ENCODE measurements at places on chromosomes 3 and 15.

- no peak for DNase-seq
These were observed 49.2 kb upstream of the PRR20G start for GRCh38 chr3:127337001-127337400.

GRCh38 chr3:53174346-53175250 lies 13.6 kb downstream of the PRKCD start:
- no peak for DNase-seq

- no peak for DNase-seq
These were observed 8.4 kb downstream of the FRMD5 start for GRCh38 chr15:44186705-44187104.

DNA sequence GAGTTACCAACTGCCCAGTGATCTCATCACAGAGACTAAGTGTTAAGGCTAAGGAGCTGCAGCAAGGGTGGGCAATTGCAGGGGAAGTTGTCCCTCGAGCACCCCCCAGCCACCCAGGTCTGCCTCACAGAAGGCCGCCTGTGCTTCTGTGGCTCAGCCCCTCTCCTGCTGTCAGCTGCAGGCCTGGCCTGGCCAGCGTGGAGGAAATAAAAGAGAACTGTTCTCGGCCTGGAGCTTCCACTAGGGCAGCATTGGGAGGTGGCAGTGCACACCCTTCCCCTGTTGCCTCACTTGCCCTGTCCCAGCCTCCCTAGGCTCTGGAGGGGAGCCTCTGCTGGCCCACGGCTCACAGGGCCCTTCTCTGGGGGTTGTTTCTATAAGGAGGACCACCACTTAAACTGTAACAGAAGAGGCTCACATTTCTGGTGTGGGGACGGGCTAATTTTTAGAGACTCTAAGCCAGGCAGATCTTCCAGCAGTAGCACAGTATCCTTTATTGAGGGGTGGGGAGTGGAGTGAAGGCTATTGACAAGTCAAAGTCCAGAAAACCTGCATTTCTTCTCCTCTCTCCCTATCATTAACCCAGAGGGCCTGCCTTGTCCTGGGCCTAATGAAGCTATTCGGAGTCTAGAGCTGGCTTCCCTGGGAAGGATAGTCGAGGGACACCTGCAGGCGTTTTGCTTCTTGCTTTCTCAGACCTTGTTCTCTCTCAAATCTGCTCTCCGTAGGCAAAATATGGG lies 75.6 kb upstream of the ADPGK start:
- no peak for DNase-seq

DNA sequence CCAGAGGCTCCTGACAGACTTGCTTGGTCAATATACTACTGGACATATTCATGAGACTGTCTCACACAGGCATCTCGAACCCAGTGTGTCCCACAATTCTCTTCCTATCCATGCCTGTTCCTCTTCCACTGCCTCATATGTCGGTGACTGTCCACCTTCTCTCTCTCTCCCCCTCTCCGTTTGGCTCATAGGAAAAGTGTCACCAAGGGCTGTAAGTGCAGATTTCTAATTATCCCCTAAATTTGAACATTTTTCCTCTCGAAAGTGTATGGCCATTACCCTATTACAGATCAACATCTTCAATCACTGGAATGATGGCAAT lies 22.5 kb upstream of the MUC20 start:
- no peak for DNase-seq

GRCh38 chr15:94086341-94086740 lies 145.0 kb upstream of the MCTP2 start:
- no peak for DNase-seq

GRCh38 chr15:32829436-32829835 lies 111.6 kb downstream of the GREM1 start:
- no peak for DNase-seq

DNA sequence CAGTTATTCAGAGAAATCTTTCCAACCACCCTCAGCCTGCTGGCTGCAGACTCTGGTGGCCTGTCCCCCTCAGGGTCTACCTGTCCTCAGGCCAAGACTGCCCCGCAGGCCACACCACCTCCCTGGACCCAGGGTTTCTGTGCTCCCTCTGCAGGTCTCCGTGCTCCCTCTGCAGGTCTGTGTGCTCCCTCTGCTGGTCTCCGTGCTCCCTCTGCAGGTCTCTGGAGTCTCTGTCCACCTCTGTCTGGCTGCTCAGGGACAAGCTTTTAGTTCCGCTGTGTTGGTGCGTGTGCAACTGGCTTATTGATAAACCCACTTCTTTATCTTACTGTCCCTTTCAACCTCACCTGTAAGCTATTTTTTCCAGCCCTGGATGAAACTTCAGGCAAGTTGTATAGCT lies 30.1 kb downstream of the BDH1 start:
- DNase-seq: no peak

- DNase-seq: no peak
These were observed 7.0 kb downstream of the SNAP23 start for GRCh38 chr15:42502477-42502876.

DNA sequence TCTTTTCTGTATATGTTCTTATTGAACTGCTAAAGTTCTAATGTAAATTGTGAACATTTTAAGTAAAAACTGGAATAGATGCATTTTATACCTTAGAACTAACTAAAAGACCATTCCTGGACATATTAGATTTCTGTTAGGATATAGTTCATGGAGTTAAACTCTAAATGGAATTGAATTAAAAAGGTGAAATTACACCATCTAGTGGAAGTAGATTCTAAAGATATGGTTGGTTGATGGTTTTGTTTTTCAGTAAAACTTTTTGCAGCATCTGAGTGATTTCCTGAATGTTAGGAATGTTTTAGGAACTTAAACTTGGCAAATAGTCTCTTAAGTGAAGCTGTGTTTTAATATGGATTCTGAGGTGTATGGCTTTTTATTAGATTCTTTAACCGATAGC lies 96.8 kb downstream of the SLMAP start:
- DNase-seq: no peak

DNA sequence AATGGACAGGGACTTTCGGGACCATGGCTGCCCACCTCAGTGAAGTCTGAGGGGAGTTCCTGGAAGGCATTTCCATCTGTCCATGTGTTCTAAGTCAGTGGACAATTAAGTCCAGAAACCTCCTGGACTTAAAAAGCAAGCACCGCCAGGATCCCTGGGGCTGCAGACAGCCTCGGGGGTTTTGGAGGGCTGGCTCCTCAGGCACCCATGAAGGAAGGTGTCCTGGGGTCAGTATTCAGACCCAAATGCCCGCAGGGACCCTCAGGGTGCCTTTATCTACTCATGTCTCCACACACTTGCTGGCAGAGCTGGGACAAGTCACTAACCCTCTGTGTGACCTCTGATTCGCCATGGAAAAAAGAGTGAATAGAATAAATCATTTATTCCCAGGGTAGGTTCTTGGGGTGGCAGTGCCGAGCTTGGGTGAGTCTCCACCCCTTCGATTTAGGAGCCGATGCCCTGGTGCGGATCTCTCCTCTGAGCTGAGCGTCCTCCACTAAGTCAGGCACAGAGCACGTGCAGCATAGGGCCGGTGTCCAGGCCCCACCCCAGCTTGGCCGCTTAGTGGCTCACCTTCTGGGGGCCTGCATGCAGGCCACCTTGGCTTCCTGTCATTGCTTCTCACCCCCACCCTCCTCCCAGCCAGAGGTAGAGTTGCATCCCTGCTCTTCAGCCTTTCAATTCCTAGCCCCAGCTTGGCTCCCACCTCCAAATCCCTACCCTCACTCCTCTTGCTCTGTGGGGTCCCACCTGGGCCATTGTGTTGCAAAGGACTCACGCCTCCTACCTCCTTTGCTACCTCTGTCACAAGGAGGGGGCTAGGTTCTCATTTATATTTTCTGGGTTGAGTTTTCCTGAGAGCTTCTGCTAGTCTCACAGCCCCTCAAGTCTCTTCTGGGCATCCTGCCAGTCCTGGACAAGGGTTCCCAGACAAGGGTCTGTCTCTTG lies 19.9 kb downstream of the SLC6A6 start:
- no peak for DNase-seq

DNA sequence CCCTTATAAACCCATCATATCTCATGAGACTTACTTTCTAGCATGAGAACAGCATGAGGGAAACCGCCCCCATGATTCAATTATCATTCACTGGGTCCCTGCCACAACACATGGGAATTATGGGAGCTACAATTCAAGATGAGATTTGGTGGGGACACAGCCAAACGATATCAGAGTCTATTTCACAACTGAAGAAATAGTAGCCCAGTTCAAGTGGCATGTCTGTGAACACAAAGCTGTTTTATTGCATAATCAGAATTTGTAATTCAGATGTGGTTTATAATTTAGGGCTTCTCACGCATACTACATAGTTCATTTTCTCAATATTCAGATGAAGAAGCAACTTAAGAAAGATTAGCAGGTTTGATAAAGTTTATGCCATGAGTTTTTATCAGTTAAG lies 1188.0 kb upstream of the ALCAM start:
- no peak for DNase-seq

DNA sequence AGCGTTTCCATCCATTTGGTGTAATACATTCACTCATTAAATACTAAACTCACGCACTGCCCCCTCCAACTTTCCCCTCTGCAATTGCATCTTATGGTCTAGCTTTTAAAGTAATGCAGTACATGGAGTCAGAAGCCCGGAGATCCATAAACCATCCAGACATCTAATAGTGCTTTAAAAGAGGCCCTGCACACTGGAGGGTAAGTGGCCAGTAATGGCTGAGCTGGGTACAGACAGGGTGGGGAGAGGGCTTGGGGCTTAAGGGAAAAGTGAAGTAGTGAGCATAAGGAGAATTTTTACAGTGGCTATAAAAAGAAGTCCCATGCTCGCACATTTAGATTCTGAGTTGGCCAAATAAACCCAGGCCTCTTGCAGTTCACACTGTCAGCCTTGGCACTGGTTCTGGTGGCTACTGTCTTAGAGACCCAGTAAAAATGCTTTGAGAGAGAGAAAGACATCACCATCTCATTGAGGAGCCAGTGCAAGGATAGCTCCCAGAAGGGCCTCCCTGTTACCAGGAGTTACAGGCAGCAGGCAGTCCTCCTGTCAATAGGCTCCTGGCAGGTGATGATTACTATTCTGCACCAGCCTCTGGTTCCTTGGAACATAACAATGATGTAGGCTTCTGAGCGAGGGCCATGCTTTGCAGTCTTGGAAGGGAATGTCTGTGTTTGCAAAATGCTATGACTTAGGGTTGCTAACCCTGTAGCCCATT lies 112.6 kb upstream of the NEO1 start:
- DNase-seq: no peak

DNA sequence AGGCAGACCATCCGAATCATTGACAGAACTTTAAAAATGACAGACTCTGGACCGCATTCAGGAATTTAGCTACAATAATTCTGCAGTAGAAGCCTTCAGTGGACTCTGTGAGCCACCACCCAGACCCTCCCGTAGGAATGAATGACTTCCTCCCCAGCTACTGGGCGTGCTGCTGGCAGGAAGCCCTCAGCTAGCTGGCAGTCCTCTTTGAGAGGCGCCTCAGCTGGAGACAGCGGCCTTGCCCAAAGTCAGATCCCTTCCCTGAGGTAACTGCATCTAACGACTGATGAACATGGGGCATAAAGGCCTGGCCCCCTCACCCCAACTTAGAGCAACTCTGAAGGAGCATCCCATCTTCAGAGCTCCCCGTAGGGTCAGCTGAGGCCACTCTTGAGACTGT lies 25.8 kb downstream of the CRABP1 start:
- DNase-seq: peak; percentile 38

DNA sequence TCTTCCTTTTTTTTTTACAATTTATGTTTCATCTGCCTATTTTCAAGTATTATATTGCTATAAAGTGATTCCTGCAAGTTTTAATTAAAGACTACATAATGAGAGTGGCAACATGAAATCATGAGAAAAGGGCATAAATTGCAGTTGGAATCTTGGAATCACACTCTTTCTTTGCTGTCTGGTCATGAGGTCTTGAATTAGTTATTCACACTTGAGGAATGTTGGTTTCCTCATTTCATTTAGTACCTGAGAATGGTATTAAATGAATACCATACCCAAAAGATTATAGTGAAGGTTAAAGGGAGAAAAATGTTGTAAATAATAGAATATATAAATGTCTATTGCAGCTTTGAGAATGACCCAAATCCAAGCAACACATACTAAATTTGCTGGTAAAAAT lies 25.8 kb upstream of the CNTN3 start:
- no peak for DNase-seq

DNA sequence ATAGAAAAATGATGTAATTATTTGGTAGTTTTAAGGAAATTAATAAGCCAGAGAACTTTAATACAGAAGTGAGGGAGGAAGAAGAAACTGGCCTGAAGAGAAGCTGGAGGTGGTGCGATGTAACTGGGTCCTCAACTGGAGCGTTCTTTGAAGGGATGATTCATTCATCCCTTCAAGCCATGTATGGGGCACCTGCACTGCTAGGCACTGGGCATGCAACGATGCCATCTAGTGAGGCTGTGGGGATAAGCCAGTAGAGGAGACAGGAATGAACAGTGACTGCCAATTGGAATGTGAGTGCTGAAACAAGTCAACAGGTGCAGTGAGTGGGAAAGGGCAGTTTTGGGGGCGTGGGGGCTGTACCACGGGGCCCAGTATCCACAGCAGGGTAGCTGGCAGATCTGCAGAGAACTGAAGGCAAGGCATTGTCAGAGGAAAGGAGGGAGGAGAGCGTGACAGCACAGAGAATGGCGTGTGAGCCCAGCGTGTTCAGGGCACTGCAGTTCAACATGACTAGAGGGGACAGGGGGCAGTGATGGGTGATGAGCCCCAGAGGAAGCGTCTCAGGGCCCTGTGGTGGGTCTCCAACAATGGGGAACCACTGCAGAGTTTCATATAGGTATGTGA lies 3.8 kb upstream of the KIF23 start:
- no peak for DNase-seq

- no peak for DNase-seq
These were observed 96.0 kb upstream of the ATP10A start for GRCh38 chr15:25959100-25959499.

- no peak for DNase-seq
These were observed 3.7 kb downstream of the DLL4 start for GRCh38 chr15:40932649-40933516.

DNA sequence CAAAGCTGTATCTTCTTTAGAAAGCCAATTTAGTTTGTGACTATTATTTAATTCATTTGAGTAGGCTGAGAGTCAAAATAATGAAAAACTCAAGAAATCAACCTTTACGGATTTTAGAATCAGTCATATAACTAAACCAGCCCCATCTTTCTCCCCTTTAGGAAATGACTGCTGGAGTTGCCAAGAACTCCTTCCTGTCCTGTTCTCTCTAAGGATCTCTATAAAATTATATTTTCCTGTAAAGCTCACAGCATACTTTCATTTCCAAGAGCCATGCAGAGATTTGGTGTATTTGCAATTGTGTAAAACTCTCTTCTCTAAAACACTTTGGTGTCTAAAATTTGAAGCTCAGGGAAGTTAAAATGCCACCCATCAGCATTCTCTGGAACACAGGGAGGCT lies 323.4 kb upstream of the GBE1 start:
- no peak for DNase-seq

DNA sequence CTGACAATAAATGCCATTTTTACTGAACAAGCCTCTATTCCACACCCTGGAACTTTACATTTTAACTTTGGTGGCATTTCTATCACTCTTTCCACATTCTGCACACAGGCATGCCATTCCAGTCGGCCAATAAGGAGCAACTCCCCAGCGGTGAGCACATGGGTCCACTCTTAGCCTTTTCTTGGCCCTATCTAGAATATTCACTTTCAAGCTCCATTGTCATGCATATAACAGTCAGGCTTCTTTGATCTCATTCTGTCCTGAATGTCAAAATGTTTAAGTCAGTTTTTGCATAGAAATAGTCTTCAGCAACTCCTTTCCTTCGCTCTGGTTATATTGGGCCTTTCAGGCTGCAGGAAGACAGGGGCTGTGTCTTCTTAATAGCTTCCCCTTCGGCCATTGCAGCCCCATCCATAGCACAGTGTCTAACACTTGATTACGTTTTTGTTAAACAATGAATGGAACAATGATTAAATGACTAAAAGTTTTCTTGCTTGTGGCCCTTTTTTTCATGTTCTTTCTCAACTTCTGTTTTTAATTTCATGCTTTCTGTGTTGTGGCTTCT lies 427.3 kb downstream of the MFSD1 start:
- no peak for DNase-seq

All from left cardiac atrium (tissue), 4 donors.